Fibroblast of skin of left quadriceps (primary cell): ENCODE measurements at places on chromosomes 3 and 15.

DNA sequence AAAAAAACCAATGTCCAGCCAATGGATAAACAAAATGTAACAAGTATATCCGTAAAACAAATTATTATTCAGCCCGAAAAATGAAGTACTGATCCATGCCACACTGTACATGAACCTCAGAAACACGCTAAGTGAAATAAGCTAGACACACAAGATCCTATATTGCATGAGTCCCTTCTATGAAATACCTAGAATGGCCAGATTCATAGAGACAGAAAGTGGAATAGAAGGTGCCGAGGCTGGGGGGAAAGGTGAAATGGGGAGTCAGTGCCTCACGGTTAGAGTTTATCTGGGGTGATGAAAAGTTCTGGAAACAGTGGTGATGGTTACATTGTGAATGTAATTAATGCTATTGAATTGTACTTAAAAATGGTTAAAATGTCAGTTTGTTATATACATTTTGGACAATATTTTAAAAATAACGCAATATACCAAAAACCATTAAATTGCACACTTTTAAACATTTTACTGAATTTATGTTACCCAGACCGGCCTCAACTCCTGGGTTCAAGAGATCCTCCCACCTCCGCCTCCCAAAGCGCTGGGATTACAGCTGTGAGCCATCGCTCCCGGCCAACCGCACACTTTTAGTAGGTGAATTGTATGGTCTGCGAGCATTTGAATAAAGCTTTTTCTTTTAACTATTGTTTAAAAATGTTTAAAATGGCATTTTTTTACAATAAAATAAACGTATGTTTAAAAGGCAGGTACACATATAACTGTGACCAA is 2.1 kb downstream of the RNF168 start:
- no peak for DNase-seq

DNA sequence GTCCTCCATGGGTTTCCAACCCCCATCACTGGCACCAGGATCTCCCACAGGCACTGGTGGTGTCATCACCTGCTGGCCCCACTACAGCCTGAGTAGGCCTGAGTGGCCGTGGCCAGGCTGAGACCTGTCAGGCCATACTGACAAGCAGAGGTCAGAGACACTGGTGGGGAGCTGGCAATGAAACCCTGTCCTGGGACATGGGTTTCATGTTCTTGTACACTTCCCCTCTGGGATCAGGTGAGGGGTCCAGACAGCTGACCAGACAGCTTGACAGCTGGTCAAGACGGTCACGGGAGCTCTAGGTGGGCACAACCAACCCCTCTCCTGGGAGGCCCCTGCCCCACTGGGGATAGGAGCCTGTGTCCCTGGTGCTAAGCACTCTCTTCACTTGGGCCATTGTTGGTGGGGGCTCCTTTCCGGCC is 13.1 kb downstream of the ZBTB47 start:
- DNase-seq, result no peak

GRCh38 chr15:92669432-92669831 is 13.9 kb upstream of the FAM174B start:
- no peak for DNase-seq

DNA sequence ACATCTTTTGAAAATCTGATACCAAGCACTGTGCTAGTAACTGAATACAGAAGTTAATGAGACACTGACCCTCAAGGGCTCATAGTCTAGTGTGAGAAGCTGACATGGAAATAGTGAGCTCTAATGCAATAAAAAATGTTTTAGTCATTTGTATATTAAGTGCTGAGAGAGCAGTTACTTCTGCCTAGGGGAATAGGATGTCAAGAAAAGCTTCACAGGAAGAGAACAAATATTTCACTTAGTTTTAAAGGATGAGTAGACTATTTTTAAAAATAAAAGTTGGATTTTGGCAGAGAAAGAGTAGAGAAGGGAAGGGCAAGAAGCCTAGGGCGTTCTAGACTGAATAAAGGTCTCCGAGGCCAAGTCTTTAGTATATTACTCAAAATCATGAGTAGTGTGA is 158.4 kb downstream of the ATG7 start:
- DNase-seq, result no peak

DNA sequence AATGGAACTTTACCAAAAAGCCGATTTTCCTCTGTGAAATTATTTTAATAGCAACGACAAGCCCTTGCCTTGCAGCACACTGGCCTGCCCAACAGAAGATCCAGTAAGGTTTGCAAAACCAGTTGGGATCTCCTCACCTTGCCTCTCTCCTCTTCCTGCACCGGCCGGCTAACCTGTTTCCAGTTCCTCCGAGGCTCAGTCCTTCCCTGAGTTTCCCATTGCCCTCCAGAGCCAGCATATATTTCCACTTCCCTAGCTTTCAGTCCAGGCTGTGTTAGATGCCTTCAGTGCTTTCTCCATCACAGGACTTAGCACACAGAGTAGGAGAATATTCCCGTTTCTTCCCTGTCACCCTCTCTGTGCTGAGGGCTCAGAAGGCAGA is 60.3 kb downstream of the NOX5 start:
- DNase-seq, result no peak

- DNase-seq, result no peak
Observed at GRCh38 chr3:46926871-46927717, 49.5 kb downstream of the CCDC12 start.

- DNase-seq, result no peak
Observed at GRCh38 chr3:135907422-135908165, 57.9 kb upstream of the PPP2R3A start.

- no peak for DNase-seq
Observed at GRCh38 chr15:41861736-41862356, 23.2 kb downstream of the PLA2G4B start.

- DNase-seq, result no peak
Observed at GRCh38 chr3:4985330-4986174, 6.3 kb downstream of the BHLHE40 start.

GRCh38 chr15:54840621-54841398 is 355.9 kb downstream of the RSL24D1 start:
- DNase-seq, result no peak

GRCh38 chr3:66372681-66373350 is 128.0 kb downstream of the LRIG1 start:
- DNase-seq, result no peak

GRCh38 chr15:90004252-90004651 is 3.1 kb downstream of the ZNF710 start:
- no peak for DNase-seq

DNA sequence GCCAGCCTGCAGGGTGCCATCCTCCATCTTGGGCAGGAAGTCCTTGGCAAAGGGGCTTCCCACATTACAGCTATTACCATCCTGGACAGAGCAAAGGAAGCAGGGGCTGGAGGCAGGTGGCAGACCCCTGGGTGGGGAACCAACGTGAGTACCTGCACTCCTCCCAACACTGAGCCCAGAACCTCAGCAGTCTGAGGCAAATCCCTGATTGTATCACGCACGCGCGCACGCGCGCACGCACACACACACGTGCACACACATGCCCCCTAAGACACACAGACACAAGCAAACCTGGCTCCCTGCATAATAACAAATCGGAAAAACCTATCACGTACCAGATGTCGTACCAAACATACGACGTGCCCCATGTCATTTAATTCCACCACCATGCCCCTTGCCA is 11.8 kb downstream of the POLG start:
- DNase-seq, result no peak

DNA sequence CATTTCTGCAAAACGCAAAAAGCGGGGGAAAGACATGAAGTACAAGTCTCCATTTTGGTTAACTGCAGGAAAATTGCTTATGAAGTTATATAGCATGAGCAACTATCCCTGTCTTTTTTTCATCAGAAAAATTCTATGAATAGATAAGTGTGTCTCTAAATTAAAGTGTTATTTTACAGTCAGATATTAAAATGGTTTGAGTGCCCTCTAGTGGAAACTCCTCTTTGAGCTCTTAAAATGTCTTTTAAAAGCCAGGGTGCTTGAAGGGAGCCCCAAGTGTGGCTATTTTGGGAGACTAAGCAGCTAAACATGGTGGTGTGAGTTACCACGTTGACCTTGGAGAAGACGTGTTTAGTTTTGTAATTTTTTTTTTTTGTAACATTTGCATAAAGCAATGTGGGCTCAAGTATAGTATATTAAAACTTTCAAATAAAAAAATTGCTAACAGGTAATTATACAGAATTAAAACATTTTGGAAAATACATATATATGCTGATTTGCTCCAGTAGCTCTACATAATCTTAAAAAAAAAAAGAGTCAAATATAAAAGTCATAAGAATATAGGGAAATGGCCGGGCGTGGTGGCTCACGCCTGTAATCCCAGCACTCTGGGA is 77.2 kb downstream of the PPP2R3A start:
- DNase-seq, result peak; percentile 41

DNA sequence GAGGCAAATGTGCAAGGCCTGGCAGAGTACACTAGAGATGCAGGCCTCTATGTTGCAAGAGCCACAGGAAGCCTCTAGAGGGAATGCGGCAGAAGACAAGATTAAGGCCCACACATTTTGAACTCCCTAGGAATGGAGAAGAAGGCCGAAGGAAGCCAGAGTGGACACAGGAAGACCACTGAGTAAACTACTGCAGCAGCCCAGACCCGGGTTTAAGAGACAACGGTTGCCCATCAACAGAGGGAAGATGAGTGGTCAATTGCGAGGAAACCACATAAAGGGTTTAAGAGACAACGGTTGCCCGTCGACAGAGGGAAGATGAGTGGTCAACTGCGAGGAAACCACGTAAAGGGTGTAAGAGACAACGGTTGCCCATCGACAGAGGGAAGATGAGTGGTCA is 14.6 kb downstream of the CHSY1 start:
- no peak for DNase-seq

- DNase-seq, result no peak
Observed at GRCh38 chr3:53817809-53818208, 28.4 kb downstream of the CHDH start.

GRCh38 chr3:13762906-13763305 is 117.0 kb downstream of the WNT7A start:
- DNase-seq, result no peak

DNA sequence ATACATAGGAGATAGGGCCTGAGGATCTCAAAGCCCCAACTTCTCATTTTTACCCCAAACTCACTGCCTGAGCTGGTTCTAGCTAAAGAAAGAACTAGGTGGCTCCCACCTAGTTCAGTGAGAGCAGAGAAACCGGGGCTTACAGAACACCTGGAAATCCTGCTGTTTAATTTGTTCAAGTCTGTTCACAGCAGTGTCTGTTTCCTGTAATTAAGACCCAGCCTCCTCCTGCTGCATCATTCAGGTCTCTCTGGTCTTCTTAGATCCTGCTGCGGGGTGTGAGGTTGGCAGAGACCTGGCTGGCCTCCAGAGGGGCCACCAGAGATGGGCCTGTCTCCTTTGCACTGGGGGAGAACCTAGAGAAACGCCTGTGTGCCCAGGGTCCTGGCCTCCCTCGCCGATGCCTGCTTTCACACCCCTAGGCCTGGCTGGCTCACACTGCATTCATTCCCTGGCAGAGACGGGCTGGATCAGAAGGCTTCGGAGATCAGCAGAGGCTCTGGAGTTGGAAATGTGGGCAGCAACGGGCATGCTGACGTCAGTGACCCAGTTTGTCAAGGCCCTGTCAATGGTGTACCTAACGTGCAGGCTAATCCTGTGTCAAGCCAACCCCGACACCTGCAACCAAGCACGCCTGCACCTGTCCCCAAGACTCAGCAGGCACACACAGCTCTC is 4.9 kb upstream of the CHRNA3 start:
- no peak for DNase-seq
